ENCODE measurements at places on chromosomes 5 and 9. TPM values are rescaled to one million over a fixed set of nuclear protein-coding genes. Genes with fewer than 3 reads are reported as not detected.

Gene ANKRD34B
- total RNA-seq = not detected

Gene SH3TC2
- total RNA-seq = 2.0 TPM

Gene RNF183
- total RNA-seq = not detected

Gene EPB41L4A
- total RNA-seq = 27.5 TPM

Gene PTPN3
- 15.5 TPM for total RNA-seq

Gene CDC14B
- total RNA-seq = 15.7 TPM

Gene EMB
- 10.1 TPM for total RNA-seq

Gene HAPLN1
- total RNA-seq = not detected

Gene F2RL2
- not detected for total RNA-seq

Gene POMT1
- total RNA-seq = 14.5 TPM

Gene DDX4
- total RNA-seq = not detected

Gene PCDHB15
- 3.2 TPM for total RNA-seq

Gene FOXD4L6
- not detected for total RNA-seq

Gene OGN
- 11.5 TPM for total RNA-seq

Gene DRD1
- total RNA-seq = not detected

Gene SLC44A1
- 67.3 TPM for total RNA-seq

Gene ZNF366
- total RNA-seq = 3.2 TPM

Gene TMC1
- total RNA-seq = not detected

Gene RPL37
- total RNA-seq = 489 TPM

Gene RGS7BP
- 11.8 TPM for total RNA-seq

Gene TPPP
- 4.7 TPM for total RNA-seq

Gene PCDHGA5
- 8.6 TPM for total RNA-seq

Gene ANKRD31
- total RNA-seq = 1.2 TPM

Gene PLPPR1
- not detected for total RNA-seq

Gene GMCL2
- not detected for total RNA-seq

Gene FAM174A
- 18.9 TPM for total RNA-seq

Gene GABRA1
- not detected for total RNA-seq

Gene SRA1
- total RNA-seq = 20.4 TPM

Gene AIF1L
- total RNA-seq = 16.2 TPM

Gene GPRIN1
- total RNA-seq = 0.49 TPM
